ENCODE measurements at places on chromosomes 16 and 17. TPM values are rescaled to one million over a fixed set of nuclear protein-coding genes. Genes with fewer than 3 reads are reported as not detected.

Gene IL17C
- 0.31 TPM for total RNA-seq

Gene FNDC8
- not detected for total RNA-seq

Gene TPSD1
- not detected for total RNA-seq

Gene CNTD1
- 0.23 TPM for total RNA-seq

Gene FGF11
- 16.6 TPM for total RNA-seq

Gene ZNF205
- not detected for total RNA-seq

Gene GP2
- not detected for total RNA-seq

Gene TEKT5
- 0.16 TPM for total RNA-seq

Gene GNG13
- not detected for total RNA-seq

- no peak overlapping the region for H3K27ac ChIP-seq
- H3K4me1 ChIP-seq: peaks cover 14% of the 10 kb centered on the region
- no peaks in the 10 kb centered on the region for H3K27me3 ChIP-seq
- H3K36me3 ChIP-seq: peaks cover 12% of the 10 kb centered on the region
These were observed 23.1 kb downstream of the PDIA2 start for GRCh38 chr16:305916-306626.

DNA sequence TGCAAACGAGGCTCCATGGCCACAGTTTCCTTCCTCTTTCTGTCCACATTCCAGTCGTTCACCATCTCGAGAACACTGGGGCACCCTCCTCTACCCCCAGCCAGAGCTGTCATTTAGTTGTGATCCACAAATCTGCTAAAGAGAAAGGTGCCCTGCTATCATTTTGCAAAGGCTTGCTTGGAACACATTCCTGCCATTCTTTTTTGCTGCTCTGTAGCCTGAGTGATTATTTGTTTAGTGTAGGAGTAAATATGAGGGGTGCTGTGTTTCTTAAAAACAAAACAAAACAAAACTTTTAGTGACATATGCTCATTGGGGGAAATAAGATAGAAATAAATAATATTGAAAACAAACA, 166.7 kb downstream of the PRKCA start:
- H3K4me3 ChIP-seq: no peak overlapping the region
- H3K36me3 ChIP-seq: peaks cover 24% of the 10 kb centered on the region
- no peaks in the 10 kb centered on the region for H3K27me3 ChIP-seq
- peaks cover 76% of the 10 kb centered on the region for H3K4me1 ChIP-seq
- H3K27ac ChIP-seq: peak overlapping the region; percentile 91
- DNase-seq: no peak

- no peak overlapping the region for H3K27ac ChIP-seq
- H3K4me3 ChIP-seq: no peak overlapping the region
- DNase-seq: no peak
- H3K4me1 ChIP-seq: peaks cover 57% of the 10 kb centered on the region
These were observed 30.4 kb downstream of the ERN1 start for GRCh38 chr17:64099543-64099942.

GRCh38 chr16:85401917-85402766, 211.0 kb upstream of the GSE1 start:
- no peak overlapping the region for H3K4me3 ChIP-seq
- no peak overlapping the region for H3K27ac ChIP-seq
- no peaks in the 10 kb centered on the region for H3K27me3 ChIP-seq
- H3K36me3 ChIP-seq: no peaks in the 10 kb centered on the region
- H3K4me1 ChIP-seq: peaks cover 4% of the 10 kb centered on the region

DNA sequence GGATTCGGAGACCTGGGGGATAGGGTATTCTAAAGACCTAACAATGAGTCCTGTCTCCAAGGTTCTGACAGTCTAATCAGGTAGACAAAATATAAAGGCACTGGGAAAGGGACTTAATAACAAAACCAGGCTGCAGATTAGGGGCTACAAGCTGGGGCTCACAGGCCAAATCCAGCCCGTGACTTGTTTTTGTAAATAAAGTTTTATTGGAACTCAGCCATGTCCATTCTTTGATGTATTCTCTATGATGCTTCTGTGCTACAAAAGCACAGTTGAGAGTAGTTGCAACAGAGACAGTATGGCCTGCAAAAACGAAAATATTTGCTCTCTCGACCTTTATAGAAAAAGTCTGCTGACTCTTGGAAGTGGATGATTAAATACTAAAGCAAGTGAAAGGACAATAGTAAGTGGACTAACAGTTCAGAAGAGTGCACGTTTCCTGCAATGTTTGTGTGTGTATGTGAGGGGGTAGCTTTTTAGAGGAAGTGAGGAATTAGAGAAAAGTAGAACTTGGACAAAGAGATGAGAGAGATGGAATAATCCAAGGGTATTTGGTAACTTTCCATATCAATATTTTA, 115.4 kb upstream of the ZFHX3 start:
- H3K27ac ChIP-seq: no peak overlapping the region
- H3K4me3 ChIP-seq: no peak overlapping the region
- DNase-seq: no peak

DNA sequence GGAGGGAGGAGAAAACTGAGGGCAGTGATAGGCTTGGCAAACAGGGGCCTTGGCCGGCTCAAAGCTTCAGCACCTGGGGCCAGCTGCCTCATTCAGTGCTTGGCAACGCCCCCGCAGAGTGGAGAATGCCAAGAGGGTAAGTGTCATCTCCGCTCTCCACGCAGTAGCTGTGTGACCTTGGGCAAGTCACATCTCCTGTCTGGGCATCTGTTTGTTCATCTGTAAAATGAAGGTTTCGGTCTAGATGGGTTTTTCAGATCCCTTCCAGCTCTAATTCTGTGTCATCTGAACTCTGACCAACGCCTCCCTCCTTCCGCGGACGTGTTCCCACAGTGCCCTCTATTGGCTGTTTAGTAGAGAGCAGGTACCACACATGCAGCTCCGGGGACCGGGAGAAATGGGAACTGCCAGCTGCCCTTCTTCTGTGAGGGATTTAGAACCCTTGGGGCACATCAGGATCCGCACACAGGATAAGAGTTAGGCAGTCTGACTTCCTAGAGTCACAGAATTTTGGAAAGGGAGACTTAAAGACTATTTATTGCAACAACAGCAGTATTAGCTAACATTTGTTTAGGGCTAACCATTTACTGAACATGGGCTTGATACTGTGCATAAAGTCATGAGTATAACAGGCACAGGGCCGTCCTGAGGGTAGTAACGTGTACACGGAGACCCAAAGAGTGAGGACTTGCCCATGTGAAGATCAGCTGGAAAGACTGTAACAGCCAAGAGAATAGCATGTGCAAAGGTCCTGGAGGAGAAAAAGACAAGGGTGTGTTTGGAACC, 26.8 kb downstream of the GP2 start:
- no peaks in the 10 kb centered on the region for H3K4me1 ChIP-seq
- no peak overlapping the region for H3K4me3 ChIP-seq
- H3K27ac ChIP-seq: no peak overlapping the region
- H3K27me3 ChIP-seq: peaks cover 3% of the 10 kb centered on the region

DNA sequence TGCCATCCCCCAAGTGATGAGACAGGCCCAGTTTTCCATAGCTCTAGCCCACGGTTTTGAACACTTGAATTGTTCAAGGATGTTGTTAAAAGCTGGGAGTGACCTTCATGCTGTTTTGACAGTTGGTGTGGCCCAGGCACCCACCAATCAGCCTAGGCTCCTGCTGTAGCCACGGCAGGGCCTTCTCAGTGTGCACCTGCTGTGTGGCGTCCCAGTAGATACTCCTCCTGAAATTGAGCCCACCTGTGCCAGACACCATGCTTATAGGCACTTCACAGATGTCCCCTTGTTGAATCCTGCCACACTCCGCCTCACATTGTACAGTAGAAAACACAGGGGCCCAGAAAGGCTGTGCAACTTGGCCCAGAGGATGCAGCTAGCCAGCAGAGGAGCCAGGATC, 86.4 kb downstream of the SOCS1 start:
- H3K27ac ChIP-seq: peak overlapping the region; percentile 18
- no peak overlapping the region for H3K4me3 ChIP-seq
- H3K4me1 ChIP-seq: peaks cover 22% of the 10 kb centered on the region
- DNase-seq: no peak

DNA sequence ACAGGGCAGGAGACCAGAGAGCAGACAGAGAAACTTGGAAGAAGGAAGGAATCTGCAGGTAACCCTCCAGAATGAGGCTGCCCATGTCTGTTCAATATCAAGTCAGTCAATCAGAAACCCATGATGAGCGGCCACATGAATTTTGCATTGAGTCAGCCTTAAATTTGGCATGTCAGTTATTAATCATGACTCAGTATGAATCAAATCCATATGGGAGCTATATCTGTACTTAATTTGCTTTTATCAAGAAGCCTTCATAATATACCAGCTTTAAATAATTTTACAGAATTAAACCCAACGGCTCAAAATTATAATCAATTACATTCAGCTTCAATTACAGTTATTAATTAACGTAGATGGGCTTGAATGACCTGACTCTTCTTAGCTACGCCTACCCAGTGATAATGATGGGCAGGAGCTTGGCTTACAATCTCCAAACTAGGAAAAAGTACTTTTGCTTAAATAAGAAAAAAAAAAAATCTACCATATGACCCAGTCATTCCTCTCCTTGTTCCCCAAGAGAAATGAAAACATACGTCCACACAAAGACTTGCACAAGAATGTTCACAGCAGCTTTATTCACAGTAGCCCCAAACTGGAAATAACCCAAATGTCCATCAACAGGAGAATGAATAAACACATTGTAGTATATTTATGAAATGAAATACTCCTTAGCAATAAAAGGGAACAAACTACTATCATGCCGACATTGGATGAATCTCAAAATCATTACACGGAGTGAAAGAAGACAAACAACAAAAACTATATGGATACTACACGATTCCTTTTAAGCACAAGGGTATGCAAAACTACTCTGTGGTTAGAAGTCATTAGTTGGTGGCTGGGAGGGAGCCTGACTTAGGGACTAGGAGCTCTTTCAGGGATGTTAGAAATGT, 48.6 kb downstream of the SLC39A11 start:
- peaks cover 19% of the 10 kb centered on the region for H3K36me3 ChIP-seq
- H3K27ac ChIP-seq: no peak overlapping the region
- DNase-seq: no peak
- H3K27me3 ChIP-seq: no peaks in the 10 kb centered on the region
- H3K4me3 ChIP-seq: no peak overlapping the region
- H3K4me1 ChIP-seq: no peaks in the 10 kb centered on the region

DNA sequence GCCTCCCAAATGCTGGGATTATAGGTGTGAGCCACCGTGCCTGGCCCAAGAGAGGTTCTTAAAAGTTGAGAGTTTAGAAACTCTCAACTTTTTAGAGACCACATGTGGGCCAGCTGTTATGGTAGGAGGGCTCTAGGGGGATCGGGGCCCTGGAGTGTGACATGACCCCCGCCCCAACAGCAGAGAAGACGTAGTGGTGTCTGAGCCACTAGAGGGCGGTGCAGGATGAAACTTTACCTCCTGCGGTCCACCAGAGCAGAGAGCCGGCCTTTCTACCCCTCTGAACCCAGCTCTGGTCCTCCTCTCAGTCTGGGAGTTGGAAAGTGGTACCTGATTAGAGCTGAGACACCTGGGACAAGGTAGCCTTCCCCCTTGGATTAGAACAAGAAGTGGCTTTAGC, 7.4 kb downstream of the CDK5RAP3 start:
- peaks cover 41% of the 10 kb centered on the region for H3K36me3 ChIP-seq
- H3K27me3 ChIP-seq: no peaks in the 10 kb centered on the region
- H3K4me3 ChIP-seq: no peak overlapping the region
- DNase-seq: peak; percentile 68

GRCh38 chr16:74995986-74996385, 2.8 kb upstream of the ZNRF1 start:
- H3K27me3 ChIP-seq: peaks cover 7% of the 10 kb centered on the region
- no peaks in the 10 kb centered on the region for H3K36me3 ChIP-seq
- peaks cover 13% of the 10 kb centered on the region for H3K4me1 ChIP-seq
- H3K27ac ChIP-seq: no peak overlapping the region
